Gastrocnemius medialis (tissue), 4 donors: ENCODE measurements at places on chromosomes 11 and 22. TPM values are rescaled to one million over a fixed set of nuclear protein-coding genes. Genes with fewer than 3 reads are reported as not detected.

GRCh38 chr11:123473941-123474677, 44.0 kb downstream of the GRAMD1B start:
- DNase-seq: no peak
- H3K36me3 ChIP-seq: no peaks in the 10 kb centered on the region
- peaks cover 8% of the 10 kb centered on the region for H3K4me1 ChIP-seq
- no peaks in the 10 kb centered on the region for H3K27me3 ChIP-seq

SCO2 gene
- 1.0 TPM for total RNA-seq

MGAT3 gene
- 1.0 TPM for total RNA-seq

VPREB1 gene
- total RNA-seq: not detected

- DNase-seq: peak; percentile 89
- peak overlapping the region; percentile 21 for H3K4me3 ChIP-seq
- H3K27me3 ChIP-seq: no peaks in the 10 kb centered on the region
- peak overlapping the region; percentile 96 for H3K27ac ChIP-seq
Measured at GRCh38 chr22:35315141-35315854, 15.6 kb downstream of the TOM1 start.

DNA sequence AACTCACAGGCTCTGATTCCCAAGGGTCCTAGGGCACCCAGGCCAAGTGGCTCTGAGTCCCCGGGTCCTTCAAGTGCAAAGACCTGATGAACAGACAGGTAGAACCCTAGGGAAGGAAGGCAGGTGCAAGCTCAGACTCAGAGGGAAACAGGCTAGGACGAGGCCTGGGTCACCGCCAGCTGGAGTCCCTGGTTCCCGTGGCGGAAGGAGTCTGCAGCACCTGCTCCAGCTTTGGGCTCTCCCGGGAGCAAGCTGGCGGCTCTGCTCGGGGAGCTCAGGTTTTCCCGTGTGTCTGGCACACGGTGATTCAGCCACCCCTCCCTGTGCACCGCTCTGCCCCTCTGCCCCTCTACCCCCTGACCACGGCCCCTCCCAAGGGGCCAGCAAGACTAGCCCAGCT, 59.8 kb downstream of the WNT7B start:
- no peaks in the 10 kb centered on the region for H3K36me3 ChIP-seq
- H3K27ac ChIP-seq: no peak overlapping the region
- peaks cover 3% of the 10 kb centered on the region for H3K4me1 ChIP-seq

DNA sequence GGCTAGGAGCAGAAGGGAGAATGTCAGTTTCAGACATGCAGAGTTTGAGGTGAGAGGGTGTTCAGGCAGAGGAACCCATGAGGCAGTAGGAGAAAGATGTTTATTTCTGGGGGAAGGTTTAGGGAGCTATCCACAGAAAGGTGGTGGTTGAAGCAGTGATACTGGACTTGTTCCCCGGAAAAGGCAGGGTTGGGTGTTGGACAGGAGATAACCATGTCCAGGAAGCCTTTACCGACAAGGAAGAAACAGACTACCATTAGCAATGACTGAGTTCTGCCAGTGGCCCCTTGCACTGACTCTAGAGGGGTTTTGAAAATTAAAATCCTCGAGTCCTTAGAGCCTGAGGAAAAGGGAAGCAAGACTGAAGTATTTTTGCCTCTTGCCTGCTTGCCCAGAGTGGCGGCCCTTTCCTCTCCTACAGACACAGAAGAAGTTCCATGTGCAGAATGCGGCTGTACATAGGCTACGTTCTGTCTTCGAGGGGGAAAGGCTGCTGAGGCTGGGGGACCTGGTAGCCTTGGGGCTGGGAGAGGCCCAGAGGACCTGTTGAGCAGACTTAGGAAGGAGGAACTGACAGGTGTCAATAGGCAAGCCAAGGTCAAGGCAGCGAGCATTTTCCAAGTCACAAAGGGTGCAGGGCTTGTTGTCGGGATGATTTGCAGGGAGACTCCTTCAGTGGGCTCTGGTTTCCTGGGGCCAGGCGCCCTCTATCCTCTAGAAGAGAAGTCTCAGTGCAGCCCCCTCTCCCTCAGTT, 146.7 kb downstream of the LDLRAD3 start:
- no peak overlapping the region for H3K4me3 ChIP-seq
- H3K27ac ChIP-seq: no peak overlapping the region
- no peak for DNase-seq
- no peaks in the 10 kb centered on the region for H3K36me3 ChIP-seq

- no peak overlapping the region for H3K4me3 ChIP-seq
- H3K27me3 ChIP-seq: no peaks in the 10 kb centered on the region
- H3K36me3 ChIP-seq: no peaks in the 10 kb centered on the region
- H3K4me1 ChIP-seq: peaks cover 61% of the 10 kb centered on the region
- DNase-seq: peak; percentile 5
Measured at GRCh38 chr11:60919320-60919719, 4.9 kb upstream of the TMEM132A start.

- DNase-seq: no peak
- H3K4me1 ChIP-seq: peaks cover 57% of the 10 kb centered on the region
- H3K27me3 ChIP-seq: no peaks in the 10 kb centered on the region
- H3K36me3 ChIP-seq: no peaks in the 10 kb centered on the region
Measured at GRCh38 chr11:7524462-7525235, 10.8 kb downstream of the PPFIBP2 start.

DNA sequence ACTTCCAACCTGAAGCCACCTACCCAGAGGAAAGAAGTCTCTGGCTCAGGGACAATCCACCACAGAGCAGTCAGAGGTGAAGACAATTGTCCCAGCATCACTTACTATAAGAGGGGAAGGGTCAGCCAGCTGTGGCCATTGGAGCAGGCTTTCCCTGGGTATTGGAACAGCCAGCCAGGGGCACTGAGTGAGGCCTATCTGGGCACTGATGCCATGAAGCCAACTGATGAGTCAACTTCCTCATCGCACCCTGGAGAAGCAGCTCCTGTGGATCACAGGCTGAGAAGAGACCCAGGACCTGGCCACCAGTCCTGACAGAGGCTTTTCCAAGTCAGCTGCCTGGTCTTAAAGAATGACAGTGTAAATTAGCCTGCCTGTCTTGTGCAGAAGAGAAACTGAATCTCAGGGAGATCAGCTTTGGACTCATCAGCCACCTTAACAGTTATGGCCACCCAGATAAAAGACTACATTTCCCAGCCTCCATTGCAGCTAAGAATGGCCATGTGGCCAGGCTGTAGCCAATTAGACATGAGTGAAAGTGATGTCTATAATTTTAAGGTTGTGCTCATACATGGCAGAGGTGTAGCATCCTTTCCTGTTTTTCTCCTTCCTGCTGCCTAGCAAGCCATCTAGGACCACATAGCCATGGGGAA, 19.0 kb downstream of the CHST1 start:
- H3K4me3 ChIP-seq: no peak overlapping the region
- H3K36me3 ChIP-seq: no peaks in the 10 kb centered on the region
- no peaks in the 10 kb centered on the region for H3K4me1 ChIP-seq
- H3K27ac ChIP-seq: no peak overlapping the region
- DNase-seq: no peak

FAM83F gene
- 0.07 TPM for total RNA-seq

MS4A15 gene
- not detected for total RNA-seq

DNA sequence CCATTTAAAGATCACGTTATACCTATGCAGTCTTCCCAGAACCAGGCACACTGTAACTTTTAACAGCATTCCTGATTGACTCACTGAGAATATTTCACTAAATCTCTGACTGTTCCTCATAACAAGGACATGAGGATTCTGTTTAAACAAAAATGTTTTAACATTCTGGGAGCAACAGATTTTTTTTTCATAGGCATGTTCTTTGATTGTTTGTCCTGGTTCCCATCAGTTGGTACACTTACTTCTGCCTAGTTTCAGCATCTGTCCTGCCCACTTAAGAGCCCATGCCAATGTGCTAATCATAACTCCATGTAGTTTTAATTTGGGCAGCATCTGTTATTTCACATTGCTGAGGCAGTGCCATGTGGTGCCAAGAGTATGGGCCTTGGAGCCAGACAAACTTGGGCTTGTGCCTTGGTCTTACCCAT, 138.5 kb upstream of the CTSC start:
- no peaks in the 10 kb centered on the region for H3K27me3 ChIP-seq
- H3K4me3 ChIP-seq: no peak overlapping the region
- no peaks in the 10 kb centered on the region for H3K36me3 ChIP-seq

DNA sequence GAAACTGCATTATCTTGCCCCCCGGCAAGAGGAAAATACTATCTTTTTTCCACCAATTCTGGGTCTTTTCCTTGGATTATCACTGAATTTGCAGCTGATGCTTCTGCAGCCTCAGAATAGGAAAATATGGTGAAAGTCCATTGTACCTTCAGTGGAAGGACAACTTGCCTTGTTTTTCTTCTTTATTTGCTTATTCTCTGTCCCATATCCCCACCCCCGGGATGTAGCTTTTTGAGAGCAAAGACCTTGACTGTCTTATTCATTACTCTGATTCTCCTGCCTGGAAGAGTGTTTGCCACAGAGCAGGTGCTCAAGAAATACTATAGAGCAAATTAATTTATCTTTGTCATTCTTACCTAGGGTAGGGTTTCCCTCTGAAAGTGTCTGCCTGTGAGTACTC, 29.5 kb downstream of the UBASH3B start:
- no peaks in the 10 kb centered on the region for H3K4me1 ChIP-seq
- H3K4me3 ChIP-seq: no peak overlapping the region
- no peak overlapping the region for H3K27ac ChIP-seq
- H3K36me3 ChIP-seq: no peaks in the 10 kb centered on the region

- H3K4me1 ChIP-seq: no peaks in the 10 kb centered on the region
- no peak for DNase-seq
- no peak overlapping the region for H3K27ac ChIP-seq
- H3K27me3 ChIP-seq: peaks cover 11% of the 10 kb centered on the region
- no peak overlapping the region for H3K4me3 ChIP-seq
Measured at GRCh38 chr22:49446145-49446758, 381.4 kb downstream of the BRD1 start.

DNA sequence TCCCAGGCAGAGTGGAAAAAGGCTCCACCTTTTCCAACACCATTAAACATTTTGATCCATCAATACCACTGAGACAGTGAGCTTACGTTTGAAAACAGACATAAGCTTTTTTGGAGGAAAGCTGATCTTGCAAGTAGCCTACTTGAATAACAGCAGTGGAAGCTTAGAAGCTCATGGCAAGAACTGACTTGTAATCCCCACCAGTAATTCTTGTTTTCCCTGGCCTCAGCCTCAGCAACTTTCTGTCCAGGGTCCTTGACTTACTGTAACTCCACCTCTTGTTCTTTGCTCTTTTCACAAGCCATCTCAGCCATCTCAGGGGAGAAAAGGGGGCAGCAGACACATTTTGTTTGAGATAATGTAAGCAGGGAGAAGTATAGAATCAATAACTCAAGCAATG, 12.3 kb upstream of the MPZL2 start:
- no peak overlapping the region for H3K27ac ChIP-seq
- H3K27me3 ChIP-seq: peaks cover 4% of the 10 kb centered on the region
- no peaks in the 10 kb centered on the region for H3K36me3 ChIP-seq
- DNase-seq: no peak
- no peaks in the 10 kb centered on the region for H3K4me1 ChIP-seq
- H3K4me3 ChIP-seq: no peak overlapping the region

DNA sequence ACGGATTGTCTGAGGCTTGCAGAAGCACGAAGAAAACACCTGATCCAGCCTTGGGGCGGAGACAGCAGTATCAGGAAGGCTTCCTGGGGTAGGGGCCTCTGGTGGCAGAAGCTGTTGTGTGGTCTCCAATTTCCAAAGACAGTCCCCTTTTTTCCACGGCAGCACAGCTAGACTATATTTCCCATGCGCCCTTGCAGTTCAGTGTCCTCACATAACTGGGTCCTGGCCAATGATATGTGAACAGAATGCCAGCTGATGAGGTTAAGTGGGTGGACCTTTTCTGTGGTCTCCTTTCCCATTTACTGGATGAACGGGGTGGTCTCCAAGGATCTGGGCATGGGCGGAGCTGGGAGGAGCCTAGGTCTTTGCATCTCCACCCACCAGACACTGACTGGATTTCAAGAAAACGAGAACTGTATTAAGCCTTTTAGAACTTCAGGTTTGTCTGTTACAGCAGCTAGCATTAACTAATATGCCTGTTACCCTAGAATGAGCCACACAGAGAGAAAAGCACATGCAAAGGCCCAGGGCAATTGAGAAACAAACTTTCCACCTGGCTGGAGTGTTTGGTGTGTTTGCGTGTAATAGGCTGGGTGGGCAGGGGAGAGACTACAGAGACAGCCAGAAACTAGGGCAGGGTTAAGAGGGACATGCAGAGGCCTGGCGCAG, 6.2 kb downstream of the GAL3ST1 start:
- DNase-seq: no peak
- no peaks in the 10 kb centered on the region for H3K27me3 ChIP-seq
- no peaks in the 10 kb centered on the region for H3K36me3 ChIP-seq
- no peak overlapping the region for H3K27ac ChIP-seq

DNA sequence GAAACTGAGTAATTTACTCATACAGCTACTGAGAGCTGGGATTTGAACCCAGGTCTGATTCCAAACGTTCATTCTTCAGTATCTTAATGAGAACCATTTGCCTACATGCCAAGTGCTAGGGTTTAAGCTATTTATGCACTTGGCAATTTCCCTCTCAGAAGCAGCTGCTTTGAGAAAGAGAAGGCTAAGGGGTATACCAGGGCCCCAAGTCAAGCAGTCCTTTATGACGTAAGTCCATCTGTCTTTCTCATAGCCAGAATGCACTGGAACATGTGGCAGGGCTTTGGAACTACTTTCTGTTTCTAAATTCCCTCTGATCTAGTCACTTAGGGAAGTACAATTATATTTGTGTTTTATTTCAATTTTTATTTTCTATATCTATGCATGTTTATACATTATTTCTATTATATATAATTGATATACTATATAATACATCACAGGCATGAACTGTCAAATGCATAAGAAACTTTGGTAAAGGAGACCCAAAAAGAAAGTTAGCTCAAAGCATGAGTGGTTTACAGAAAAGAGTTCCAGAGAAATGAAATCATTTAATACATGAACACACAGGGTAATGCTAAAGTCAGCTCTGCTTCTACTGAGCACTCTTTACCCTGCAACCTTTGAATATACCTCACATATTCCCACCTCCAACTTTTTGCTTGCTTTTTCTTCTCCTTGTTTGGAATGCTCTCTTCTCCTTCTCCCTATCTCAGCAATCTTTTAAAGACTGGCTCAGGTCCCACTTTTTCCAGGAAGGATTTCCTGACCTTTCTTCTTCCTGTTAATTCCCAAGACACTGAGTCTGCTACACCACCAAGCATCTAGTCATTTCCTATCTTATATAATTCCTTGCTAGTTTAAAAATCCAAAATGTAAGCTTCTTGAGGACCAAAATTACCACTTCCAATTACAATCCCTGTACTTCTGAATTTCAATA, 80.5 kb upstream of the GDPD4 start:
- no peak overlapping the region for H3K4me3 ChIP-seq
- peak overlapping the region; percentile 18 for H3K27ac ChIP-seq
- DNase-seq: no peak
- H3K36me3 ChIP-seq: no peaks in the 10 kb centered on the region
